Hepatocyte (in vitro differentiated cells): ENCODE measurements at places on chromosomes 5 and 9. TPM values are rescaled to one million over a fixed set of nuclear protein-coding genes. Genes with fewer than 3 reads are reported as not detected.
A peak's percentile ranks its signal among the peaks of the same experiment; 100 is the strongest.

Gene SURF6
- 20.2 and 23.4 TPM in 2 replicates for total RNA-seq

Gene SPINK6
- not detected in 2 replicates for total RNA-seq

- no peak for DNase-seq
- H3K36me3 ChIP-seq = no peaks in the 10 kb centered on the region
- H3K4me1 ChIP-seq = peaks cover 6% of the 10 kb centered on the region
- no peak overlapping the region for H3K27ac ChIP-seq
- H3K4me3 ChIP-seq = no peak overlapping the region
These were observed 978.4 kb downstream of the TLE4 start for GRCh38 chr9:80550181-80550580.

GRCh38 chr5:43729846-43730478 lies 127.0 kb downstream of the NNT start:
- peak; percentile 21 for DNase-seq
- no peaks in the 10 kb centered on the region for H3K27me3 ChIP-seq
- no peak overlapping the region for H3K27ac ChIP-seq
- no peaks in the 10 kb centered on the region for H3K36me3 ChIP-seq

Gene PGM5
- 35.2 and 38.8 TPM in 2 replicates for total RNA-seq

DNA sequence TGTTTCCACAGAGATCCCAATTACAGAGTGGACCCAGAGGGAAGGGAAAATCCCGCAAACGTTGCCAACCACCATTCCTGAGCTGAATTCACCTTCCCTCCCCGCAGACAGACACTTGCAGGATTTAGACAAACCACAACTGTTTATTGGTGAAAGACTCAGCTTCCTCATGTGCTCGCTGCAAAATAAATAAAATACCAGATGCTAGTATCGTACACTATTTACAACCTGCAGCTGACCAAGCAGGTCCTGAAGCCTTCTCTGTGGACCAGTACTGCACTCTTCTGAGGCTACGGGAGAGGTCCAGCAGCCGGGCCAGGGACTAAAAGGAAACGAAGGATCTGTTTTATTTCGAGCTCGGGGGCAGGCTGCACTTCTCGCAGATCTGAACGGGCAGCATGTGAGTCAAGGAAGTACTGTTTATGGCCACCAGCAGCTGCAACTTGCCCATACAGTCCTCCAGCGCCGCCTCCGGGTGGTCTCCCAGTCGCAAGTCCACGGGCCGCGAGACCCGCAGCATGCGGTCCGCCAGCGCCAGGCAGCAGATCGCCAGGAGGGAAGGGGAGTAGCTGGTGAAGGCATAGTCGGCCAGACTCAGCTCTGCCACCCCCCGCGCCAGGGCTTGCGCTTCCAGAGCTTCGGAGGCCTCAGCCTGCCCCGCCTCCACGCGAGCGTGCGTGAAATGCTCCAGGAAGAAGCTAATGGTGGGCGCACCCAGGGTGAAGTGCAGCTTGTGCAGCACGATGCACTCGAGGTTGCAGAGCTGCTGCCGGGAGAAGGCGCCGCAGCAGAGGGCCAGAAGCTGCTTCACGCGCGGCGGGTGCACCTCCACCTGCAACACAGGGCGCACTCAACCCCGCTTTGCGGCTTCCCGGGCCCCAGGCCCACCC lies 2.1 kb downstream of the CCNO start:
- peaks cover 36% of the 10 kb centered on the region for H3K4me1 ChIP-seq
- DNase-seq = peak; percentile 34
- no peaks in the 10 kb centered on the region for H3K36me3 ChIP-seq
- H3K27ac ChIP-seq = no peak overlapping the region
- H3K4me3 ChIP-seq = no peak overlapping the region

GRCh38 chr5:148511810-148512347 lies 128.1 kb downstream of the FBXO38 start:
- H3K4me3 ChIP-seq = no peak overlapping the region
- no peaks in the 10 kb centered on the region for H3K36me3 ChIP-seq
- no peaks in the 10 kb centered on the region for H3K4me1 ChIP-seq
- no peak overlapping the region for H3K27ac ChIP-seq
- DNase-seq = no peak
- no peaks in the 10 kb centered on the region for H3K27me3 ChIP-seq

Gene BTNL3
- total RNA-seq = 25.9 and 31.3 TPM in 2 replicates

DNA sequence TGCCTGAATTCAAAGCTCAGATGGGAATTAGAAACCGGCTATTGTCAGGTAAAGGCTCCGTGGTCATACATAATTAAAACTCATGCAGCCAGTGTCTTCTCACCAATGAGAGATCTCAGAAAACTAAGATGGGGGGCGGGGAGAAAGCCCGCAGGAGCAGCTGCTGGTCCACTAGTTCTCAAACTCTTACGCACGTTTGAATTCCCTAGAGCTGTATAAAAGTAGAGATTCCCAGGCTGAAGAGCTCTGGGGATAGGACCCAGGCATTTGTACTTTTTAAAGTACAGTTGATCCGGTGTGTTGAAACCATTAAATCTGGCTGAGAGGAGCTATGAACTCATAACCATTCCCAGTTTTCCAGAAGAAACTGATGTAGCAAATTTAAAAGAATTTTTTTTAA lies 68.5 kb downstream of the FRMD3 start:
- DNase-seq = peak; percentile 45
- H3K4me1 ChIP-seq = peaks cover 60% of the 10 kb centered on the region
- peak overlapping the region; percentile 88 for H3K27ac ChIP-seq
- H3K4me3 ChIP-seq = no peak overlapping the region
- H3K27me3 ChIP-seq = no peaks in the 10 kb centered on the region
- H3K36me3 ChIP-seq = no peaks in the 10 kb centered on the region

Gene STKLD1
- 0.10 and 0.48 TPM in 2 replicates for total RNA-seq

DNA sequence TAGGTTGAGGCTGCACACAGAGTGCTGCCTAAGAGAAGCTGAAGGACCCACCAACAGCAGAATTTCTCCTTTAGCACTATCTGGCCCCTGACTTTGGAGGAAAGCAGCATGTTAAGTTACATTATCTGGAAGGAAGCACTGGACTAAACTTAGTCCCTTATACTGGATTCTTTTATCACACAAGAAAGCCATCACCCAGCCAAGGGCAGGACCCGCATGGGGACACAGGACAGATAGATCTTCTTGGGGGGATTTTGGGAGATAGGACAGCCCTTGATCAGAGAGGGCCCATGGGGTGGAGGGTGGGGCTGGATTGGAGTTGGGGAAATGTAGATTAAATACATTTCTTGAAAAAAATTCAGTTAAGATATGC lies 14.4 kb downstream of the ANKRD33B start:
- no peaks in the 10 kb centered on the region for H3K4me1 ChIP-seq
- H3K4me3 ChIP-seq = no peak overlapping the region

DNA sequence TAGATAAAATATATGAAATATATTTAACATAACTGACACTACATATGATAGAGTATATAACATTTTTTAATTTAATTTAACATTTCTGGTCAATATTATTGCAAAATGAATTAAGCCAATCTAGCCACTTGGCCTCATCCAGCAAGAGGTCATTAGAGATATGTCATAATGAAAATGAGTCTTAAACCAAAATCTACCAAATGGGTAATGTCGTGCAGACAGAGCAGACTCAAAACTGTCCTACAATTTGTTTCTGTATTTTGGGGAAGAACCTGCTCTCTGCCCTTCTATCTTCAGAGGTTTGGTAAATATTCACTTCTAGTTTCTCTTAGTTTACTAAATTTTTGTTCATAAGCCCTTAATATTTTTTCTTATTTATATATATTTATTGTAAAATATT lies 61.4 kb downstream of the ARHGEF28 start:
- DNase-seq = no peak
- no peak overlapping the region for H3K27ac ChIP-seq
- no peaks in the 10 kb centered on the region for H3K4me1 ChIP-seq
- H3K4me3 ChIP-seq = no peak overlapping the region

DNA sequence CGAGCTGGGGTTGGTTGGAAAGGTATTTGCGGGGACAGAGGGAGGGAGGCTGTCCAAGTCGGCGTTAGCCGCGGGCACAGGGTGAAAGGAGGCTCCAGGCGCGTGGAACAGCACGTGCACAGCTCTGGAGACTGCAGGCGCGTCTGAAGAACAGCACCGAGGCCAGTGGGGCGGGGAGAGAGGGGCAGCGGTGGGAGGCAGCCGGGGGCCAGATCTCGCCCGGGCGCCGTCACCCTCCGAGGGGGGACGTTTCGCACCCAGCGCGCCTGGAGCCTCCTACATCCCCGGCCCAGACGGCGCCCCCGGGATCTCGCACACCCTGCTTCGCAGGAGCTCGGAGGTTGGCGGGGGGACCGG lies 79.6 kb downstream of the NTNG2 start:
- peaks cover 17% of the 10 kb centered on the region for H3K4me1 ChIP-seq
- H3K27me3 ChIP-seq = no peaks in the 10 kb centered on the region
- H3K27ac ChIP-seq = no peak overlapping the region
- no peak for DNase-seq

Gene FREM1
- 27.7 and 36.1 TPM in 2 replicates for total RNA-seq

DNA sequence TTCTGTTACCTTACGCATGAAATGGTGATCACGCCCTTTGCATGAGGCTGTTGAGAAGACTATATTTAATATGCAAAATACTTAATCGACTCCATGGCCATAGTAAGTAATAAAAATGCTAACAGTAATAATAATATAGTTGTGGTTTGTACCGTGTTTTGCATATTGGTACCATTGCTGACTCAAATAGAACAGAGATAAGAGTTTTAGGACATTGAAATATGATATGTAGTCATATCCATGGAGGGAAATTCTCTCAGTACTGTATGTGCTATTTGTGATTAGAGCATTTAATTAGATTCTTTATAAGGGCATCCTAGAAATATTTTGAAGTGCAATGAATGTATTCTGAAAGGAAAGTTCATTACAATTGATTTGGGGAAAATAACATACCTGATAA lies 41.9 kb downstream of the CFAP90 start:
- H3K4me1 ChIP-seq = no peaks in the 10 kb centered on the region
- H3K36me3 ChIP-seq = no peaks in the 10 kb centered on the region
- no peak for DNase-seq
- H3K27me3 ChIP-seq = no peaks in the 10 kb centered on the region

DNA sequence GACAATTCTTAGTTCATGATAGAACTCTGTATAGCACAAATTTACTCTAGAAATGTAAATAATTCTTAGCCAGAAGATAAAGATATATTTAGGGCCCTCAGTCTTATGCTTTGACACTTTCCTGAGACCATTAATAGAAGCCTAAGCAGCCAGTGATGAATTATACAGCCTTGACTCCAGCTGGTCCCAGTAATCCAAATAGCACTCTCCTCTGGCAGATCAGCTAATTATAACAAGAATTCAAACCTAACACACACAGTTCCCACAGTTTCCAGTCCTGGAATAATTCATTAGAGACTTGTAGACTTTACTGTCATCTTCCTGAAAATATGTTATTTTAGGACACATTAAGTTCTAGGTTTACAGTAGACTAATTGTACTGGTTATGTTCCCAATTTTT lies 50.4 kb downstream of the SHOC1 start:
- H3K4me3 ChIP-seq = no peak overlapping the region
- H3K27me3 ChIP-seq = no peaks in the 10 kb centered on the region
- no peak overlapping the region for H3K27ac ChIP-seq

Gene LHX6
- total RNA-seq = 0.10 and 0.16 TPM in 2 replicates

GRCh38 chr5:97838214-97838613 lies 655.2 kb upstream of the RIOK2 start:
- peaks cover 8% of the 10 kb centered on the region for H3K4me1 ChIP-seq
- H3K36me3 ChIP-seq = no peaks in the 10 kb centered on the region
- H3K4me3 ChIP-seq = no peak overlapping the region
- DNase-seq = no peak
- no peaks in the 10 kb centered on the region for H3K27me3 ChIP-seq

DNA sequence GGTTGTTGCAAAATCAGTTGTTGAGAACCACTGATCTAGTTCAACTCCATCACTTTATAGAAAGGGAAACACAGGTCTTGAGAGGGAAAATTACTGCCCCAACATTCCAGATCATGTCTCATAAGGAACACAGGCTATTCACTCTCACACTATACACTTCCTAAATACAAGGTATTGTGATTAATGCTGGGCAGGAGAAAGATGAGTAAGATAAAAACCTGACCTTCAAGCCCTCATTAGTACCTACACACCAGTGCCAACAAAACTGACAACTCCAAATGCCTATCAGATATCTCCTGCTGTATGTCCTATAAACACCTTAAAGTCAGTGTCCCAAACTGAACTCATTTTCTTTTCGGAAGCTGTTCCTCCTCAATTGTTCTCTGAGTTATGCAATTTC lies 8.2 kb downstream of the GNE start:
- H3K27ac ChIP-seq = no peak overlapping the region
- no peaks in the 10 kb centered on the region for H3K4me1 ChIP-seq
- no peaks in the 10 kb centered on the region for H3K36me3 ChIP-seq
- DNase-seq = no peak
- no peaks in the 10 kb centered on the region for H3K27me3 ChIP-seq

GRCh38 chr9:132152231-132152630 lies 9.6 kb upstream of the NTNG2 start:
- H3K4me3 ChIP-seq = no peak overlapping the region
- no peaks in the 10 kb centered on the region for H3K4me1 ChIP-seq
- no peak for DNase-seq
- H3K36me3 ChIP-seq = no peaks in the 10 kb centered on the region
- H3K27ac ChIP-seq = no peak overlapping the region

DNA sequence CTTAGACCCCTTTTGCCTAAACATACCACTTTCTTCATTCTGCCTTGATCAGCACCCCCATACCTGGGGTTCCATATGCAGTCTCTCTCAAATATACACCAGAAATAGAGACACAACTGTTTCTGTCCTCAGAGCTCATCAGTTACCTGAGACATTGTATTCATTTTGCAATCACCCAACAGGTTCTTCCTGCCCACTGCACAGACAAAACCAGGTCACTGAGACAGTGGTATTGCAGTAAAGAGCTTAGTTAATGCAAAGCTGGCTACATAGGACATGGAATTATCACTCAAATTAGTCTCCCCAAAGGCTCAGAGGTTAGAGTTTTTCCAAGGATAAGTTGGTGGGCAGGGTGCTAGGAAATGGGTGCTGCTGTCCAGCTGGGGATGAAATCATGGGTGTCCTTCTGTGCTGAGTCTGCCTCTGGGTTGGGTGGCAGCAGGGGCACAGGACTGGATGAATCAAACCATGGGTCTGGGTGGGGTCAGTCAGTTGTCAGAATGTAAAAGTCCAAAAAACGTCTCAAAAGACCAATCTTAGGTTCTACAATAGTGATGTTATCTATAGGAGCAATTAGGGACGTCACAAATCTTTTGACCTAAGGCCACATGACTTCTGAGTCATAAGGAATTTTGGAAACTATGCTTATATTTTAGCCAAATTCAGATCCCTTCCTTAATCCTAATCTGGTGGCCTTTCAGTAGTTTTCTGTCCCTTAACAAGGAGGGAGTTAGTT lies 41.0 kb downstream of the KCNV2 start:
- H3K36me3 ChIP-seq = peaks cover 3% of the 10 kb centered on the region
- no peak overlapping the region for H3K4me3 ChIP-seq
- no peaks in the 10 kb centered on the region for H3K27me3 ChIP-seq
- no peak overlapping the region for H3K27ac ChIP-seq
- no peak for DNase-seq

Gene FAM170A
- total RNA-seq = not detected in 2 replicates

Gene PCDHGC4
- 0.44 and 1.5 TPM in 2 replicates for total RNA-seq

GRCh38 chr5:95163079-95163478 lies 121.8 kb downstream of the MCTP1 start:
- DNase-seq = no peak
- no peaks in the 10 kb centered on the region for H3K27me3 ChIP-seq
- H3K4me1 ChIP-seq = peaks cover 4% of the 10 kb centered on the region
- H3K36me3 ChIP-seq = no peaks in the 10 kb centered on the region
- no peak overlapping the region for H3K27ac ChIP-seq
- no peak overlapping the region for H3K4me3 ChIP-seq
